ENCODE measurements at places on chromosomes 4 and X.

DNA sequence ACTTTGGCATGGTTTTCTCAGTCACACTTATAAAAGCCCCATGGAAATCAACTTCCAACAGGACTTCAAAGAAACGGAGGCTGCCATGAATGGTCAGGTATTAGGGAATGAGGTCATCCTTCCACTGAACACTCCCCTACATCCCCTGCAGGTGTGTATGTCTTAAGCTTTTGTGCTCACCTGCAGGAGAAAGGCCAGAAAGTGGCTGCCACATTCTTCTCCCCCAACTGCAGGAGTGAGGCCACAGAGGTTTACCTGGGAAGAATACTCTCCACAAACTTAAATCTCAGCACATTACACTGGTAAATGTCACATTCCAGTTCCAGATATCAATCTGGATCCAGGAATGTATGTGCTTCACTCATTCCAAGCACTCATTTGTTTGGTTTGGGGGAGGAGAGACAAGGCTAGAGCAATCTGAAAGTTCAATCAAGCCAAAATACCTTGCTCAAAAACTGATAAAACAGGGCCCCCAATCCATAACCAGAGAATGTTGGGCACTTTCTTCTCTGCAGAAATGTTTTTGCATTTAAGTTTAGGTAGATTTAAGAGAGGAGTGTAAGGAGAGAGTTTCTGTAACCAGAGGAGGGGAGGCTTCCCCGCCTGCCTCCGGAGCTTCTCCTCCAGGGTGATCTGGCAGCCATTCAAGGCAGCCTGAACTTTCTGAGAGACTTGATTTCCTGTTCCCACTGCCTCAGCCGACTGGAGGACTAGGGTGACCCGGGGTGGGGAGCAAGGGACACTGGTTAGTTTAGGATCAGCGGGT is 15.4 kb downstream of the FAM9C start:
- DNase-seq: no peak

DNA sequence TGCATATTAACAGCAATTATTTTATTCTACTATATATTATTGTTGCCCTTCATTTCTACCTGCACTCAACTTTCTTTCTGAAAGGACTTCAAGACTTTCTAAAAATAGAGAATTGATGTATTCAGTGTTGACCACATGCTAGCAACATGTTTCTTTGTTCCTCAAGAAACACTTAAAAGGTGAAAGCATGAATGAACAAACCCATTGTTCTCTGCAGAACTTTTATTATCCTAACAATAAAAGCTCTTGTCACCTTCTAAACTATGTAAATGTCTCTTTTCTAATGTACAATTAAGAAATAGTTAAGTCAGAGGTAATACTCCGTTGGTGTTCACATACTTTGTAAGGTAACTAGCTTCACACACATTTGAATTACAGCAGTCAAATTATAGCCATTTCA is 638.7 kb downstream of the FSTL5 start:
- DNase-seq: no peak

GRCh38 chr4:69881173-69881773 is 21.3 kb upstream of the SULT1E1 start:
- no peak for DNase-seq

- no peak for DNase-seq
These were observed 268.1 kb downstream of the FBXW7 start for GRCh38 chr4:152267811-152268210.

DNA sequence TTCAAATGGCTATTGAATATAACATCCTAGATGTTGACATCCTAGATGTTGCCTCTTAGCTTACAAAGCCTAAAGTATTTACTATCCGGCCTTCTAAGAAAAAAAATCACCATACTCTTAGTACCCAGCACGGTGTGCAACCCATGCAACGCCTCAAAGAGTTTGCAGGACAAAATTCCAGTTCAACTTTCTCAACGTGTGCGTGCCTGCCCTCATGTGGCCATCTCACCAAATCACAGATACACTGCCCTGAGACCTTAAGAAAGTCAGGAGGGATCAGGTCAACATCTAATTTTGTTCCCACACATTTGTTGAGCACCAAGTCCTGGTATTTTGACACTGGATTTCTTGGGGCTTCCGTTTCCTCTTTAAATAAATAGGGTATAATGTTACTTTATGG is 68.3 kb downstream of the CRMP1 start:
- no peak for DNase-seq

- DNase-seq: no peak
These were observed 21.8 kb downstream of the MID1 start for GRCh38 chrX:10598540-10598939.

DNA sequence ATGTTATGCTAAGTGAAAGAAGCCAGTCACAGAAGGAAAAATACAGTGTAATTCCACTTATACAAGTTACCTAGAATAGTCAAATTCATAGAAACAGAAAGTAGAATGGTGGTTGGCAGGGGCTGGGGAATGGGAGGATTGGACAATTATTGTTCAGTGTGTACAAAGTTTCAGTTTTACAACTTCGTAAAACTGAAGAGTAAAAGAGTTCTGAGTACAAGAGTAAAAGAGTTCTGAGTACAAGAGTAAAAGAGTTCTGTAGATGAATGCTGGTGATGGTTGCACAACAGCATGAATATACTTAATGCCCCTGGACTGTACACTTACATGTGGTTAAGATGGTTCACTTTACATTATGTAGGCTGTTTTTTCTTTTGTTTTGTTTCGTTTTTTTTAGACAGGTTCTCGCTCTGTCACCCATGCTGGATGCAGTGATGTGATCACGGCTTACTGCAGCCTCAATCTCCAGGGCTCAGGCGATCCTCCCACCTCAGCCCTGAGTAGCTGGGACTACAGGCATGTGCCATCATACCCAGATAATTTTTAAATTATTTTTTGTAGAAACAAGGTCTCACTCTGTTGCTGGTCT is 230.9 kb downstream of the SOWAHB start:
- no peak for DNase-seq

DNA sequence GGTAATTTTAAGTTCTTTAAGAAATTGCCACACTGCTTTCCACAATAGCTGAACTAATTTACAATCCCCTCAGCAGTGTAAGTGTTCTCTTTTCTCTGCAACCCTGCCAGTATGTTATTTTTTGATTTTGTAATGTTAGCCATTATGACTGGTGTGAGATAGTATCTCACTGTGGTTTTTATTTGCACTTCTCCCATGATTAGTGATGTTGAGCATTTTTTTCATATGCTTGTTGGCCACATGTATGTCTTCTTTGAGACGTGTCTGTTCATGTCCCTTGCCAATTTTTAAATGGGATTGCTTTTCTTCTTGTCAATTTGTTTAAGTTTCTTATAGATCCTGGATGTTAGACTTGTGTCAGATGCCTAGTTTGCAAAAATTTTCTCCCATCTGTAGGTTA is 86.1 kb downstream of the BMP3 start:
- no peak for DNase-seq

GRCh38 chr4:84024405-84024804 is 474.7 kb downstream of the NKX6-1 start:
- no peak for DNase-seq

GRCh38 chr4:145609481-145610427 is 9.4 kb upstream of the MMAA start:
- peak; percentile 17 for DNase-seq

GRCh38 chr4:8215001-8215427 is 15.9 kb downstream of the SH3TC1 start:
- DNase-seq: no peak

DNA sequence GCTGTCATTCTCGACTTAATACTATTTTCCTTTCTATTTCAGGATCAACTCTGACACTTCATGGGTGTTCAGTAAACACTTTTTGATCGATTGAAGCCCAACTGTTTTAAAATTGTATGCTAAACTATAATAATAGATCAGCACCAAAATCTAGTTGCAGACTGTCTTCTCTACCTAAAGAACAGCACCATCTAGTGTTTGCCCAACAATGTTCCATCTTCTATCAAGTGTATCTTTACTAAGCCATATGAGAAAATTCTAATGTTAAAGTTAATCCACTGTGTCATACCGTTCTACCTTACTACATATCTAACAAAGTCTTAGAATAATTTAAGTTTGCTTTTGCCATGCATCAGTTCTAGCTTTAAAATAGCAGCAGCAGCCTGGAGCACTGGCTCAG is 113.0 kb upstream of the PRDX4 start:
- no peak for DNase-seq

All from stimulated activated CD8-positive, alpha-beta memory T cell treated with anti-CD3 and anti-CD28 coated beads, Interleukin-15, amount 100 ng/mL, for 24 hours (primary cell).